ENCODE measurements at places on chromosomes 3 and 15.

DNA sequence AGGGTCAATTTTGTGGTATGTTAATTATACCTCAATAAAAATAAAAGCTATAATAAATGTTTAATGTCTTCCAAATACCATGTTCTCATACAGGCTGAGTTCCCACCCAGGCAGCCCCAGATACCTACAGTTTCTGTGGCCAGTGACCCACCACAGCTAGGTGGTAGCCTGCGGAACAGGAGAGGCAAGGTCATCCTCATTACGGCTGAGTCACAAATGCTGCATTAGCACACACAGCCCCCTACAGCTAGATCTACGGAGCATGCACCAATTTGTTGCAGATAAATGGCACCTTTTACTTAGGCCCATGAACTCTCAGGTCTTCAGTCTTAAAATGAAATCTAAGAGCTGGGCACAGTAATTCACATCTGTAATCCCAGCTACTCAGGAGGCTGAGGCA is 5.1 kb downstream of the SPATA12 start:
- no peak for DNase-seq

DNA sequence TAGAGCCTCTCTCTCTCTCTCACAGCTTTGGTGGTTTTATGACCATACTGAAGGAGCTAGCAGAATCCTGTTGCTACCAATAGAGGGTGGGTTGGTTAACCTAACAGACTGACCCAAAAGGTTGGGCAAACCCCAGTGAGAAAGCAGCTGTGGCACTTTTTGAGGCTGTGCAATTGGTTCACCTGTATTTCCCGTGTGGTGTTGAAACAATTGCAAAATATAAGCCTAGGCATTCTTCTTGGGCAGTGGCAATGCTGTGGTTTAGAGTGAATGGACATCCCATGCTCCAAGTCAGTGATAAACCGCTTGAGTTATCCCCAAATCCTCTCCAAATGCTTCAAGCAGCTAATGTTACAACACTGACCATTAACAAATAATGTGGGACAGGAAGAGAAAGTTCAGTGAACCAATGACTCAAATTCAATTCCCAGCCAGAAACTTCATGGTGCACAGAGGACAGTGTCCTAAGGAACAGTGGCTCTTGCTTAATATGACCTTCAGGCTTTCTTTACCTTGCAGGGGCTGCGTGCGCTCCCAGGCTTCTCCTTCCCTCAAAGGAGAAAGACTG is 261.9 kb upstream of the ICE2 start:
- DNase-seq = peak; percentile 42

- no peak for DNase-seq
These were observed at the start of gene DCLK3 for GRCh38 chr3:36763850-36764703. TSS of gene DCLK3 (minus strand) at chr3:36764553. CDS start at chr3:36764263, 290 bp downstream.

GRCh38 chr15:101110681-101111569 is 140.9 kb downstream of the CHSY1 start:
- no peak for DNase-seq

DNA sequence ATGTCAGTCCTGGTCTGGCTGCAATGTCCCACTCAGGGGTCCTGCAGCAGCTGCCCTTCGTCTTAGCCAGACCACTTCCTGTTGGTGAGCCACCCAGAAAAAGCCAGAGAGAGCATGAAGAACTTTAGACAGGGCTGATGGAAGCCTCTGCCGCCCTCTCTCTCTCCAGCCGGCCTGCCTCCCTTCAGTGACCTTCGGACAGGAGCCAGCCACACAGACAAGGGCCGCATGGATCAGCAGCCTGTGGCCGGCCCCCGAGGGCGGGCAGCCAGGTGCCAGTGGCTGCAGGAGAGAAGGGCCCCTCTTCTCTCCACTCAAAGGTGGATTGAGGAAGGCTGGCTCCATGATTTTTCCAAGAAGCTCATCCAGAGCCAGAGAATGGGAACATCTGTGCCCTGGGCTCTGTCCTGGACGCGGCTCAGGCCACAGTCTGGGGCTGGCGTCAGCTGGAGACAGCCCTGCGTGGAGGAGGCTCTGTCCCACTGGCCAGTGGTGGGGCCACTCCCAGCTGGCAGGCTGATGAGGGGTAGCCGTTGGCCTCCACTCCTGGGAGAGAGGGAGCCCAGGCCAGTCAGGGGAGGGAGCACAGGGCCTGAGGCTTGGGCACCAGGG is 42.9 kb downstream of the ISG20 start:
- no peak for DNase-seq

DNA sequence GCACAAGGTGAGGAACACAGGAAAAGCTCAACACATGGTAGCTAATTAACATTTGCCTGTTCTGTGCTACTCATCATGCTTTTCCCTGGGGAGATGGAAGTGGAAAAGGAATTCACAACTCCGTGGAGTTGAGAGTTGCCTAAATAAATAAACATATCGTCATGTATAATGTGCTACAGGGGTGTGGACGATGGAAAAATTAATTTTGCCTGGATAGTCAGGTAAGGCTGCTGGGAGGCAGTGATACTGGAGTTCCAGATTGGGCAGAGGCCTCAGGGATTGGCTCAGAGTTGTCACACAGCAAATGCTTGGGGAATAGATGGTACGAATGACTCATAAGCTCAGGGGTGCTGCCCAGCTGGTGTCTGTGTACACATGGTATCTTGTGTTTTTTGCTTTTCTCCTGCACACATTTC is 3.1 kb upstream of the ABHD6 start:
- no peak for DNase-seq

DNA sequence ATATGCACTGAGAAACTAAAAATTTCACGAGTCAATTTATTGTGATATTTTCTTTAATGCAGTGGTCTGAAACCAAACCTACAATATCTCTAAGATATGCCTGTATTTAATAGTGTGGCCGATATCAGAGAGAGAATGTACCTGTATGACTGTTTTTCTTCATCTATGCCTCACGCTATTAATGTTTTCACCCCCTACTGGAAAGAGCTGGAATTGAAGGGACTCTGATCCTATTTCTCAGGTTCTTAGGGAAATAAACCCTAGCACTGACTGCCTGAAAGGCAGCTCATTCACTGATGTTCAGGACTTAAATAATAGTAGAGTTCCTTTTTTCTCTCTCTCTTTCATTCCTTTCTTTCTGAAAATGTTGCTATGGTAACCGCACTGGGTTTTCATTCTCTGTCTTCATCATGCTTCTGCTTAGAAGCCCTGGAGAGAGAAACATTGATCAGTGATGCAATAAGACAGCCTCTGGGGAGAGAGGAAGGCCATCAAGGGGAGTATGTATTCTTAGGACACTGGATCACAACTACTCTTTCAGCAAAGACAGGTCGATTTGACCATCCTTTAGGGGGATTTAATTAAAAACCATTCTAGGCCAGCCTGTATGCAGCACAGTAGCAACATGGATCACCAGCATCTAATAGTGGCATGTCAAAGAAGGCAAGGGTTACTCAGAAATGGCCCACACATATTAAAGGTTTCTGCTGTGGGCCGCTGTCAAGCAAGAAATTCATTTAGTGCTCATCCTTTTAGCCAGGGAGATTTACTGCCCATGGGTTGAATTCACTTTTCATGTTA is 1135.7 kb downstream of the IGSF11 start:
- DNase-seq = no peak

Measured in CD4-positive, alpha-beta memory T cell (primary cell).